Daoy (cell line): ENCODE measurements at places on chromosomes 6 and 20. TPM values are rescaled to one million over a fixed set of nuclear protein-coding genes. Genes with fewer than 3 reads are reported as not detected.

FAM162B gene
- total RNA-seq, result 0.29 and 3.0 TPM in 2 replicates

PPIL6 gene
- total RNA-seq, result 3.8 and 4.5 TPM in 2 replicates

BPIFA1 gene
- not detected in 2 replicates for total RNA-seq

GRCh38 chr6:154766288-154766687 is 33.1 kb downstream of the SCAF8 start:
- DNase-seq, result no peak

DNA sequence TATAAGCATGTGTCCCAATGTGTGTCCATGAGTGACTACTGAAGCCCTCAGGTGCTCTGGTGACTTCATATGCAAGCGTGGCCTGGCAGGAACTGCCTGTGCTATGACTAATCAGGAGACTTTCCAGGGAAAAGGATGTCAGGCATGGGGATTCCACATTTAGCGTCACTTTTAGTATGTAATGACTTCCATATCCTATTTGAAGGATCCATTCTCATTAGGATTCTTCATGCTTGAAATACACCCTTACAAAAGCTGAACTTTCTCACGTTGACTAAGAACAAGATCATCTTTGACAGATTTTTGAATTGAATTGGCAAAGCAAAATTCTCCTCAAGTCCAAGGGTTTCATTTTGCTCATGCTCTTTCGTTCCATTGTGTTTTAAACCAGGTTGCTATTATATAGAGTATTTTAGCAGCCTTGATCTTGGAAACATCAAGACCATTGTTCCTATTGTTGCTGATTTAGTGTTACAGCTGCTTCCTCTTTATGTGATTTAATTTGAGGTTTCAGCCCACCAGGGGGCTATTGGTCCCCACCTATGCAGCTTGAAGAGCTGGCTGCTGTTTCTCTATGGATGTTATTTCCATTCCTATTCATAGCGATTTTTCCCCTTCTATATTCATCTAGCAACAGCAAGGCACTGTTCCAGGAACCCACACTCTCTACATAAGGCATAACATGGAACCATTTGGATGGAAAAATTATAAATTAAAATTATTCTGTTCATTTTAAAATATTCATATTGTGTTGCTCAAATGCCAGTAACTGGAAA is 418.6 kb downstream of the CDKAL1 start:
- peak; percentile 86 for DNase-seq

GRCh38 chr6:137759624-137760023 is 107.4 kb upstream of the TNFAIP3 start:
- DNase-seq, result no peak

DNA sequence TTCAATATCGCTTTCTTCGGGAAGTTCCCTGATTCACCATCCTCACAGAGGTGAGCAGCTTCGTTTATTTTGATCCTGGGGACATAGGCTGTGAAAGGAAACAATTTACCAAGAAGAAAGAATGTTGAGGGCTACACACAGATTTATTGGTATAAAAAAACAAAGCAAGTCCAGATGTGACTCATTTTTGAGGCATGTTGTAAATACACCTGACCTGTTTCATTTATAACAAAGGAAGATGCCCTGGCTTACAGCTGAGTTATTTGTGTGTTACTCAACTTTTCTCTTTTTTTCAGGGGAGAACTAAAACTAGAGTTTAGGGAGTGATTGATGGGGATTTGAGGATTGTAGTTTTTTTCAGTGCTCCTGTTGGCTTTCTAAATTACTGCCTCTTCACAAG is 489.5 kb downstream of the CBLN4 start:
- no peak for DNase-seq

DNA sequence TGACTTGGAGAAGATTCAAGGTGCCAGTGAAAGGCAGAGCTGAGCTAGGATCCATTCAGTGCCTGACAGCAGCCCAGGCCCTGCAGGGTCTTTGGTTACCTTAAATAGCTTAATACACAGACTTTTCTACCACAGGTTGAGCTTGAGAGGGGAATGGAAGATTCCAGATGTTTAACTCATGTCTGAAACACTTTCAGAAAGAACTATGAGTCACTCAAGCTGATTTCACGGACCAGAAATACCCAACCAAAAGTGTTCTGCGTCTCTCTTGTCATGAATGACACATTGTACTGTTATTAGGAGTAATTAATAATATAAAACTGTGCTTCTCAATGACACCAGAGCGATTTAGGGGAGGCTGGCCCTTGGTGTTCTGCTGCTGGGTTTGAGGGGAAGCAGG is 6.4 kb upstream of the PMEPA1 start:
- no peak for DNase-seq

DNA sequence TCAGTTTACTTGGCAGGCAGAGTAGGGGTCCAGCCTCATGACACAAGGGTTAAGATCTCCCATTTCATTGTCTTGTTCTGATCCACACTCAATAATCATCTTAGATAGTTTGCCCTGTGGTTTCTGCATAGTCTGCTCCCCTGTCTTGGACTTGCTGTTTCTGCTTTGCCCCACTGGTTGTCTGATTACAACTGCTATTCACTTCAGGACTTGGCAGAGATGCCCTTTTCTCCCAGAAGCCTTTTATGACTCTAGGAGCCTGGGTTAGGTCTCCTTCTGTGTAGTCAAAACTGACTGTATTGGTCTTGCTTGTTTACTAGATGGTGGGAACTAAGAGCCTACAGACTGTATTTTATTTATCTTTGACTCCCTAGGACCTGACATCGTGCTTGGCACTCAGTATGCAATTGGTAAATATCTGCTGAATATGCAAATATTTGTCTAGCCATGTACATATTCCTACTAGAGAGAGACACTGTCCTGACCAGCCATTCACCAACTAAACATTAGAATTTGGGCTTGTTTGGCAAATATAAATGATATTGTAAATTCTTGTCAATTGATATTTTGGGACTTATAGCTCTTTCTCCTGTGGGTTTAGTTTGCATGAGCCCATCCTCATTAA is 165.9 kb upstream of the KCNK16 start:
- DNase-seq, result no peak
